ENCODE measurements at places on chromosomes 11 and 22.

GRCh38 chr22:33224841-33225240 lies 166.7 kb upstream of the SYN3 start:
- DNase-seq: no peak

DNA sequence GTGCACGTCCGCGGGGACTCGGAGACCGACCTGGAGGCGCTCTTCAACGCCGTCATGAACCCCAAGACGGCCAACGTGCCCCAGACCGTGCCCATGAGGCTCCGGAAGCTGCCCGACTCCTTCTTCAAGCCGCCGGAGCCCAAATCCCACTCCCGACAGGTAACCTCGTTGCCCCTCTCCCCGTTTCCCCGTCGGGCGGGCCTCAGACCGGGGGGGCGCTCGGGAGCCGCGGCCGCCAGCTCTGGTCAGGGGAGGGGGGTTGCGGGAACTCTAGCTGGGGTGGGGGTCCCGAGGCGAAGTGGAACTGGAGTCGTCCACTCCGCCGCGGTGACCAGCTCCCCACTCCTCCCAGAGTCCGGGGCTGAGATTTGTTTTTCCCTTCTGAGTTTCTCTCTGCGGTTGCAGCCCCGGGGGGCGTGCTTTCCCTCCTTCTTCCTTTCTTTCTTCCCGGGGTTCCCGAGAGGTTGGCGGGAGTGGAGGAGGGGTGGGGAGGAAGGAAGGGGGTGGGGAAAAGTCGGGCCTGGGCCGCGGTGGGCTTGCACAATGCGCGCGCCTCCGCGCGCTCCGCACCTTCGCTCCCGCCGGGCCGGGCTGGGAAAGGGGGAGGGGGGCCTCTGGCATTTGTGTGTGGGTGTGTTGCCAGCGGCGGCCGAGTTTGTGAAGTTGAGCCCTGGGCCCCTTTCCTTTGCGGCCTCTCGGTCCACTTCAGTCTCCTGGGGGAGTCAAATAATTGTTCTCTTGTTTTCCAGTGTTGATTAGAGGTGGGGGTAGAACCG lies 952 bp downstream of the YAP1 start:
- peak; percentile 12 for DNase-seq

GRCh38 chr11:121199516-121199915 lies 93.1 kb upstream of the SC5D start:
- DNase-seq: no peak

GRCh38 chr22:19446603-19447329 lies 745 bp downstream of the C22orf39 start:
- DNase-seq: no peak

DNA sequence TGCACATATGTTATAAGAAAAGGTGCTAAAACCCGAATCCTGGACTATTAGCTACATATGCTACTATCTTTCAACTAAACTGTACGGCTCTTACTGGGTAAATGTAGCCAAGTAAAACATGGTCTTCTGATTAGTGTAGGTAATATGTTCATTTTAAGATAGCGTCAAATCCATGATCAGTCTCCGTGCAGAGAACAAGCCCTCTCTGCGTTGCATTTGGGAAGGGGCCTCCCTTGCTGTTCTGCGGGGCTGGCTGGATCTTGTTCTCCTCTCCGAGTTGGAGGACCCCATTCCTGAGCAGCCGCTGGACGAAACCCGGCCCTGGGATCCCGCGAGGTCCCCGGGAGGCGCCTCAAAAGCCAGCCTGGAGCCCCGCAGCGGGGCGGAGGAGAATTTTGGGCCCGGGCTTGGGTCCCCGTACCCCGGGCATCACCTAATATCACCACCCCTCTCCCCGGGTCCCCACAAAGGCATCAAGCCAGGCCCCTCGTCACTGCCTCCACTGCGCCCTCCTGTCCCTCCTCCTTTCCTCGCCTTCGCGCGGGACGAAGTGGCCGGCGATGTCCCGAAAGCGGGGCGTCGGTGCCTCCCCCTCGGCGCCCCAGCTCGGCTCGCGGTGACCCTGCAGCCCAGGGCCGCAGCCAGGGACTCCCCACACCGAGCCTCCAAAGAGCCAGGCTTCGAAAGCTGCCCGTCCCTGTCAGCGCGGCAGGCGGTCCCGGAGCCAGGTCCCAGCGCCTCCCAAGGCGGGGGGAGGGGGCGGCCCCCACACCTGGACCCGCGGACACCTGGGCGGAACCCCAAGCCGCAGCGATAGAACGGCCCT lies 54.5 kb upstream of the FBXO3 start:
- DNase-seq: no peak

- no peak for DNase-seq
These were observed 36.3 kb downstream of the PPP2R1B start for GRCh38 chr11:111729831-111730311.

DNA sequence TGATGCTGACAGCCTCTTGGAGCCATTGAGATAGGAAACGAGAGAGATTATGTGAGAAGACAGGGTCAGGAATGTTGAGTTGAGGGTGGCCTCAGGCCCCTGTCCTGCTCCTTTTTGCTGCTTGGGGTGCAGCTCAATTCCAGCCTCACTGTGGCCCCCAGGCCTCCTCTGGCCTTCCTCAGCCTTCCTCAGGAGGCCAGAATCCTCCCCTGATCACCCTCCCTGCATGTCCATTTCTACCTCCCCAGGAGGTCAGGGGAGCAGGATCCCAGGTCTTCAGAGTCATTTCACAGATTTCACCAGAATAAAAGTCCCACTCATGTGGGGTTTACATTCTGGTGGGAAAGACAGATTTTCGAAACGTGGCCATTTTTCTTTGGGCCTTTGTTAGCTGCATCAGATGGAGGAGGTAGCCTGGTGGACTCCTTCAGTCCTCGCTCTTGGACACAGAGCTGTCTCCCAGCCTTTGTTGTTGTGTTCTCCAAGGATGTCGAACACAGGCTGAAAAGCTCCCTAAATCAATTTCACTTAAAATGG lies 2.2 kb upstream of the KCNQ1OT1 start:
- DNase-seq: no peak

DNA sequence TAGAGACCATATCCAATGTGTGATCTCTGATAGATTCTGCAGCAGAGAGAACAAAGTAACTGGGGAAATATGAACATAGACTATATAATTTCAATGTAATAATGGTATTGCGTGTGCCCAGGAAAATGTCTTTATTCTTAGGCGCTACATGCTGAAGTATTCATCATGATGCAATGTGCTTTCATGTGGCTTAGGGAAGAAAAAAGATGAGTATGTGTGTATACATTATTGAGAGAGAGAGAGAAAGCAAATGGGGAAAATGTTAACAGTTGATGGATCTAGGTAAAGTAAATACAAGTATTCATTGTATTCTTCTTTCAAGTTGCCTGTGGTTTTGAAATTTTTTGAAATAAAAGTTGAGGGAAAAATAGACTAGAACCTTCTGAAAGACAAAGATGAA lies 10.3 kb downstream of the CADM1 start:
- no peak for DNase-seq

DNA sequence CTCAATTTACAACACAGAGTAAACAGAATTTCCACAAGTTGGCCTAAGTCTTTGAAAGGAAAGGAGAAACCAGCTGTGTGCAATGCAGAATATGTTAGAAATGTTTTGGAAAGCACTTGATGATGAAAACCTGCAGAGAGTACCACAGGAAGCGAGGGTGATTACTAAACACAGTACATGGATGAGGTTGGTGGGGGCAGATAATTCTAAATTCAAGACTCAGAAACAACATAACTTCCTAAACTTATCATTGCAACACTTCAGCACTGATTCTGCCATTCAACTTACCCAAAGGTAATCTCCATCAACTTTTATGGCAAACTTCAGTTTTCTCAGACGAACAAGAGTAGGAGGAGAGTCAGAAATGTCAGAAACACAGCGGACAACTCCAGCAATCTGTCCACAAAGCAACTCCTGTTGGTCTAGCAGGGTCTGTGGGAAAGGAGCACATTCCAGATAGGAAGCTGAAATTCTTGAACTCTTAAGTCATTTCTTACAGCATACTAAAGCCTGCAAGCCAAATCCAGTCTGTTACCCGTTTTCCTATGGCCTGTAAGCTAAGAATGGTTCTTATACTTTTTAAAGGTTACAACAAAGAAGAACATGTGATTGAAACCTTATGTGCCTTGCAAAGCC lies 6.8 kb downstream of the HPS4 start:
- no peak for DNase-seq

GRCh38 chr11:116364348-116364747 lies 408.4 kb downstream of the BUD13 start:
- DNase-seq: no peak

DNA sequence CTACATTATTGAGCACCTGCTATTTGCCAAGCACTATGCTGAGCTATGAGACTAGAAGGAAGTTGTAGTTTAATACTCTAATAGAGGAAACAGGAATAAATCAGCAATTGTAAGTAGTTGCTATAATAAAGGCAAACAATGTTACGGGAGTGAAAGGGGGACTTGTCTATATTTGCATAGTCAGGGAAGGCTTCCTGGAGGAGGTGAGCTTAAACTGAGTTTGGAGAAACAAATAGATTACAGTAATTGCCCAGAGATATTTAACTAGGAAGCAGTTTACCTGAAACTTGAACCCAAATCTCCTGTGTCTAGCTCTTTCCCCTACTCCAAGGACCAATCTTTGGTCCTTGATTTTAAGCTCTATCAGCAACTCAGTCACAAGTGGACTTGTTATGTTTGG lies 2.1 kb upstream of the ENTHD1 start:
- DNase-seq: no peak

DNA sequence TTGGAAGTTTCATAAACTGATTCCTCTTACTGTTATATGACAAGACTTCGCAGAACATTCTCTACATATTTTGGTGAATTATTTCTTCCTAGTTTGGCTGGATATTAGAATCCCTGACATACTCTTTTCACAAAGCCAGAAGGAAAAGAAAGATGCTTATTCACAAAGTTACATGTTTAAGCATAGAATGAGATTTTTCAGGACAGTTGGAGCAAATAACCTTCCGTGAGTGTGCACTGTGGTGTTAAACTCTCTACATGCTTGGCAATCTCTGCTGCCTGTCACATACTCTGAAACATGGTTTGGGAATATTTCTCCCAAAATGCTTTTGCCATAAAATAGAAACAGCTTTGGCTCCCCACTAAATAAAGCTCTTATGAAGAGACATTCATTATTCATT lies 230.0 kb upstream of the MTNR1B start:
- no peak for DNase-seq

DNA sequence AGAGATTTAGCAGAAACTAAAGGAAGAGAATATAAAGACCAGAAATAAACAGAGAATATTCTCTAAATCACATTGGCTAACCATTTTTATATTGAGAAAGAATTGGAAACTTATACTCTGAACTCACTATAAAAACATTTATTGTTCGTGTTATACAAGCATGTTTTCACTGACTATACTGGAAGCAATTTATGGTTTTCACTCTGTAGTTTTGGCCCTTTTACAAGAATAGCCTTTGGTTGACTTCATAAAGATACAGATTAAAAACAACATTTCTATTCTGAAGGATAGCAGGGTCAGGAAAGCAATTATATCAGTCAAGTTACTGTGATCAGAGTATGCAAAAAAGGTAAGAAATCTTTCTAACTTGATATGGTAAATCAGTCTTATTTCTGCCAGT lies 965.7 kb upstream of the FAT3 start:
- no peak for DNase-seq

DNA sequence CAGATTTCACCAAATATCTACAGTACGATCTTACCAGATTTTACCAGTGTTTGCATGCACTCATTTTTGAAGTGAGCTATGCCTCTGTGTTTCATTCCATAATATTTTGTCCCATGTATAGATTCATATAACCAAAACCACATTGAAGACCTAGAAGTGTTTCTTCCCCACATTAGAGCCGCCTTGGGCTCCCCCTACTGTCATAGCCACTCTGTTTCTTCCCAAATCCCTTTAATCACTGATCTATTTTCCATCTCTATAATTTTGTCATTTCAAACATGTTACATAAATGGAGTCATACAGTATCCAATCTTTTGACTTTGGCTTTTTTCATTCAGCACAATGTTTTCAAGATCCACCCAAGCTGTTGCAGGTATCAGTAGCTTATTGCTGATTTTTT lies 12.7 kb downstream of the MRGPRX3 start:
- DNase-seq: no peak

DNA sequence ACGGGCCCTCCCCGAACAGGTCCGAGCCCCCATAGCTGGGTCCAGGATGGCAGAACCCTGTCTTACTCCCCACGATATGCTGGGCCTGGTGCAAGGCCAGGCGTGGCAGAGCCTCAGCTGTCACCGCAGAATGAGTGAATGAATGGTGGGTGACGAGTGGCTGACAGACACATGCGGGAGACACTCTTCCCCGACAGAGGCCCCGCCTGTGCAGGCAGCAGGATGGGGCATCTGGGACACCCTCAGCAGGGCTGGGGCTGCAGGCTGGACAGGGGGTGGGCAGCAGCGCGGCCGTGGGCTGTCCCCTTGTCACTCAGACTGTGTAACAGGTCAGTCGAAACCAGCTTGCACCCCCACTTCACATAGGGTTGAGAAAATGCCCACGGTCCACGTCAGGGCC lies 18.0 kb downstream of the WNT7B start:
- DNase-seq: no peak
